ENCODE measurements at places on chromosomes 1 and 21.

- no peak for DNase-seq
Measured at GRCh38 chr21:35359076-35359475, 310.0 kb upstream of the RUNX1 start.

GRCh38 chr1:37090671-37091070 is 56.4 kb upstream of the GRIK3 start:
- no peak for DNase-seq

DNA sequence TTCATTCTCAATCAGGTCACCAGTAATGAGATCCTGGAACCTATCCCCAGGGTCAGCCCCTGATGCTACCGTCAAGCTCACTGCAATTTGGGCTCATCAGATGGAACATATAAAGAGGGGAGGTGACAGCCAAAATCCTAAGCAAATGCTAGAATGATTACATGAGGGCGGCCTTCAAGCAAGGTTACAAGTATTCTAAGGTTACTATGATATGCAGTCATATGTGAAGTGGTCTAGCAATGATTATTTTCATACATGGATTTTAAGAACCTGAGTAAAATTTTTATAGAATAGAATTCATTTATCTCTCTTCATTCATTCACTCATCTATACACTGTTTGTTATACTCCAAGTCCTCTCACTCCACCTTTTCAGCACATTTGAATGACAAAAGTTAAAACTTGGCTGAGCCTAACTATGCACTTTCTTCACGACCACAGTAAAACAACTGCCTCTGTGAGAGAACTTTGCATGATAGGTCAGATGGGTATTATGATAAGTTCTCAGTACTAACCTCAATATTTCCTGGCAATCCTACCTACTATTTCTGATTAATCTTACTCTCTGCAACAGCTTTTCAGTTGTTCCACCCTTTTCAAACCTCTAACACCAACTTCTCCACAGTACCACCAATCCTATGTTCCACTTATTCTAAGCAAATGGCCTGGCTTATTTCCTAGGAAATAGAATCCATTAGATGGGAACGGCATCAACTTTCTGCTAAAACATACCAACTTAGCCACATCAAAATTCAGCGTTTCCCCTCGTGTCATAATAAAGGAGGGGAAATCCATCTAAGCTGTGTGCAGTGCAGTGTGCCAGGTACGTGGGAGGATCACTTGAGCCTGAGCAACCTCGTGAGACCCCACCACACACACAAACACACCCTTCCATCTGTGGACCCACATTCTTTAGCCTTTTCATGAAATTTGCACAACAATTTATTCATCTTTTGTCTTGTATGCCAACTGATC is 32.0 kb downstream of the LHX9 start:
- no peak for DNase-seq

DNA sequence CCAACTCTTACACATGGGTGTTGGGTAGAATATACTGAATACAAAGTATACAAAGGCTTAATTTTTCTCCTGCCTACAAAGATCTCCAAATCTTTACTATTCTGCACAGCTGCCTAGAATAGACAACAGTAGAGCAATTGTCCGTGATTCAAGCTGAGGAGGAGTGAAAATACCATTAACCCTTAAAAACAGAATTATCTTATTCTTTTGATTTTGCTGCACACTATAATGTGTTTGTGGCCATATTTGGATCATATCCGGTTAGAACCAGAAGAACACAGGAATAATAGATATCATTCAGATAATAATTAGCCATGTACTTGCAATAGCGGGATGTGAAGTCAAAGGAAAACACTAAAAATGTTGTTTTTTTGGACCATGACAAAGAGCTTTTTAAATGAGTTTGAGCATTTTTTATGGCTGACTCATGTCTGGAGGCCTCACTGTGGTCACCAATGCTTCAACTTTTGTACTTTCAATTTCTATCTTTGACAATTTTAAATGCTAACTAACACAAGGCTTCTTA is 197.6 kb upstream of the FOXD3 start:
- no peak for DNase-seq

Measured in NCI-H2081 treated with DMSO at 0.1 percent for 48 hours (cell line).